ENCODE measurements at places on chromosomes 12 and 14.

- no peak for ATAC-seq
Observed at GRCh38 chr12:6959805-6960592, 8.8 kb downstream of the PTPN6 start.

DNA sequence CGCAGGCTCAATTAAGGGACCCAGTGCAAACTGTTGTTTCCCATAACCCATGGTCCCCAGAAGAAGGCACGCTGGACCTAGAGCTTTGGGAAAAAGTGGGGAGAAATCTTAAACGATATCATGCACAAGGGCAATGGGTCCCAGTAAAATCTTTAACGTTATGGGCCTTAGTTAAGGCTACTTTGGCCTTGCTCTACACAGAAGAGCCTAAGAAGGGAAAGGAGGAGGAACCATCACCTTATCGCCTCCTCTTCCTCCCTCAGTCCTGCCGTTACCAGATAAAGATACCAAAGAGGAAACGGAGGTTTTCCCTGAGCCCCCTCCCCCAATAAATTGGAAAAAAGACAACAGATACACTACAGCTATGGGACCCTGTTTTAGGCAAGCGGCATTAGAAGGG, 116.9 kb downstream of the PPHLN1 start:
- no peak for ATAC-seq

GRCh38 chr14:50018201-50018932, 98.0 kb downstream of the VCPKMT start:
- ATAC-seq = no peak

DNA sequence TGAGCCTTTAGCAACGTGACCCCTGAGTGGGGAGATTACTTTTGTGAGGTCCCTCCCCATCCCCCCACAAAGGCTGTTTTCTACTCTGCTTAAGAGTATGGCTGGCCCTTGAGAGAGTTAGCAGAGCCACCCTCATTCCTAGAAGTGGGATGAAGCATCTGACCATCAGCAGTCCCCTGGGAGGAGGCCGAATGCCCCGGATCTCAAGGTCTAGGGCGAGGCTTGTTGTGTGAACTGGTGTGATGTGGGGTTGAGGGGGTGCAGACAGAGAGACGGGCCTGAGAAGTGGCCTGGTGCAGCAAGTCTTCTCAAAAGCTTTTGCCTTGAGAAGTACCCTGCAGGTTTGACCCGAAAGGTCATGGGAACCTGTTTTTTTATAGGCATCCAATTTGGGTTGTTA, 153.0 kb upstream of the FKBP4 start:
- no peak for ATAC-seq

GRCh38 chr14:100078997-100079725, 13.9 kb downstream of the EVL start:
- peak; percentile 74 for ATAC-seq

DNA sequence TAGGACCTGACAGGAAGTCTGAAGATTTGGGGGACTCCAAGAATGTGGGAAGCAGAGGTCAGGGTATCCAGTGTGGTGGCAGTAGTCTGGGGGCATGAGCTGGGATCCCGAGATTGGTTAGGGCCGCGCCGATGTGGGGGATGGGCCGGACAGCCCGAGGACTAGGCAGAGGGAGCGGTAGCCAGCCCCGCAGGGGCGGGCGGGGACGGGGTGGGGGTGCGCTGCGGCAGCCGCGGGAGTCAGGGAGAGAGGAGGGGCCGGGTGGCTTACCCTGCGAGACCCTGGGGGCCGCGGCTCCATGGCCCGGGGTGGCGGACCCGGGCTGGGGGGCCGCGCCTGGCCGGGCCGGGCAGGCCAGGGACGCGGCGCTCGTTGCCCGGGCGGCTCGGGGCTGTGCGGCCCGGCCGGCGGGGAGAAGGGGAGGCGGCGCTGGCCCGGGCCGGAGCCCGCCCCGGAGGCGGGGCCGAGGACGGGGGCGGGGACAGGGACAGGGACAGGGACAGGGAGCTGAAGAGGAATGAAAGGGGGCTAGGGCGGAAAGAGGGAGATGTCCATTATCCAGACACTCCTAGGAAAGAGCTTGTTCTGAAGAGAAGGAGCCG, 5.6 kb downstream of the ZNF385A start:
- ATAC-seq = no peak

DNA sequence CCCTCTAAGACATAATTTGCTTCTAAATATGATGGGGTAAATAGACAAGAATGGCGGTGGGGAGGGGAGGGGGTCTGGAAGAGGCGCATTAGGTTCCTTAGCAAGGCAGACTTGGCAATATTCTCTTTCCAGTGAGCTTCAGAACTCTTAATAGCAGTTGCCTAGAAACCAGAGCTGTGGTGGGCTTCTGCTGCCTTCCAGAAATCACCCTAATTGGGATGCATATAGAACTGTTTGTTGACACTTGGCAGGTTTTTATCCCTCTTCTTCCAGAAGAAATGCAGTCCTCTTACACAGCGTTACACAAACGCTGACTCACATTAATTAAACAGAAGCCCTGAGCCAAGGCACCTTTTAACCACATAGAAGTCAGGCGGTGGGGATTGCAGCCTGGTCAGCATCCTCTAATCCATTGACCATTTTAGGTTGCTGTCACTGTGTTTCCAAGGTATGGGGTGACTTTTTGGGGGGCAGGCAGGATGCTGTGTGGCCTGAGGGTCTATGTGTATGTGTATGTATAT, 114.1 kb downstream of the CCDC60 start:
- ATAC-seq = no peak

GRCh38 chr12:40534828-40535227, 157.4 kb upstream of the CNTN1 start:
- no peak for ATAC-seq

- ATAC-seq = no peak
Observed at GRCh38 chr12:90897986-90898385, 57.0 kb downstream of the CCER1 start.

DNA sequence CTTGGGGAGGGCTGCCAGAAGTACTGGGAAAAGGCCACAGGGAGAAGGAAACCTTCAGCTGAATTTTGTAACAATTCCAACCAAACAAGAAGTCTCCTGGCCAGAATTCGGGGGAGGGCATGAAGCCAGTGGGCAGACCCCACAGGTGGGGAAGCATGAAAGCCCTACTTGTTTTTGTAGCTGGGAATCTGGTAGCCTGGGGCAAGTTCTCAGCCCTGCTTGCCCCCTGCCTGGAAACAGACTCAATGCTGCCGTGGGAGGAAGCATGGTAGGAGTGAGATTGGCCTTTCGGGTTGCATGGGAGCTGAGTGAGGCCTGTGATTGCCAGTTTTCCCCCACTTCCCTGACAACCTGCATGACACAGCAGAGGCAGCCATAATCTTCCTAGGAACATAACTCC, 259.2 kb upstream of the RMST start:
- no peak for ATAC-seq

GRCh38 chr12:110310763-110311162, 29.7 kb downstream of the ATP2A2 start:
- no peak for ATAC-seq

DNA sequence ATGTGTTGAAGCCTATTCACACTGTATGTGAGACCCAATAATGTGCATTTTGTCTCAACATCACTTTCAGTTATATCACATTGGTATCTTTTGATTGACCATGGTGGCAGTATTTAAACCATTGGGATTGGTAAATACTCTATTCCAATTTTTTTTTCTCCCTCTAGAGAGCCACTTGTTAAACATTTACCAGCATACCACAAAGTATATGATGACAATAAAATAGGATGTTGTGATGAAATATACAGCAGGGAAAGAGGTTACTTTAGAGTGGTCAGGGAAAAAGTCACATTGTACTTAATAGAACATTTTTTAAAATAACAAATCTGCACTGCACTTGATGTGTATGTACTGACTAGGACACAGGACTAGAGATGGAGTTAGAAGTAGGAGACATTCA, 5.6 kb upstream of the LIN7A start:
- no peak for ATAC-seq

DNA sequence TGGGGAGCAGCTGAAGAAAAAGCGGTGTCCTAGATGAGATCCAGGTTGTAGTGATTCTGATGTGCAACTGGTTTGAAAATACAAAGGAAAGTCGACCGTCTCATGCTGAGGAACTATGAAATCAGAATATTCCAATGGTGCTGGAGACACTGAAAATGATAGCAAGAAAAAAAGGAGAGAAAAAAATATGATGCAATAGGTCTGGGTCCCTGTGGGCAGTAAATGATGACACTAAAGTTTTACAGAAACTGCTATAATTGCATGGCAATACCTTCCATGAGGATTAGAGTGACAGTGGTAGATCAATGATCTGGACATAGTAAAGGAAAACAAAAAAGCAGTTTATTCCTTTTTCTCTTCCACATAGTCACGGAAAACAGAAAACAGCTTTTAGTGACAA, 2.3 kb downstream of the PYM1 start:
- no peak for ATAC-seq

GRCh38 chr12:3962631-3963483, 89.7 kb upstream of the PARP11 start:
- peak; percentile 88 for ATAC-seq

DNA sequence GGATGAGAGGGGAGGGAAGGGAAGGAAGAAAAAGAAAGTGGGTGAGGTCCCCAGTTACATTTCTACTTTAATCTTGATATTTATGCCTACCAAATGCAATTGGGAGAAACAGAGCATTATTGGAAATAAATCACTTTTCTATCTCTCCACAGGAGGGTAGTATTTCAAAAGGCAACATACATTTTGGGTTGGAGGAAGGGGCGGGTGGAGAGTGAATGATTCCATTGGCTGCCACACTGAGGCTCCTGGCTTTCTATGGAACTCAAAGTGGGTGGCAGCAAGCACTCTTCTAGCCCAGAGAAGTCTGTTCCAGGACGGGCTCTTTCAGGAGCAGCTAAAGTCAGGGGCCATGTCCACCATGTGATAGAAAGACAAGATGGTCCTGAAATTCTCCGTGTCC, 441.3 kb downstream of the DAD1 start:
- ATAC-seq = no peak

- ATAC-seq = no peak
Observed at GRCh38 chr14:77175843-77176242, 5.8 kb upstream of the TMEM63C start.

GRCh38 chr14:64444984-64445845, 20.1 kb upstream of the AKAP5 start:
- ATAC-seq = peak; percentile 95

DNA sequence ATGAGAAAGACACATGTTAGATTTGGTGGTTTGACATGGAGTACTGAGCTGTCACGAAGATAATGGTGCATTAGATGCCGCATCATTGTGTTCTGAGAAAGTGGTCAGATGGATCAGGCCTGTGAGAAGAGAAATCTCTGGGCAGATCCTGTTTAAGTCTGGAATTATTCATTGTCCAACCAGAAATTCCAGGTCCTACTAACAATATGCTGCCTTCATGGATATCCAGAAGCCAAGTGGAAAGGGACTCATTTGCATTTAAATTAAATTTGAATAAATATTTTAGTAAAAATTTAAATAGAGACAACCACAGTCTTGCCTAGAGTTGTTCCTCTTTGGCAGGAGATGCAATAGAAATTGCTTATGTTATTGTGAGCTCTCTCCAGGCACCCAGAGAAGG, 330.5 kb upstream of the TMEM132C start:
- no peak for ATAC-seq

- ATAC-seq = no peak
Observed at GRCh38 chr12:123078120-123078465, 72.8 kb downstream of the PITPNM2 start.

DNA sequence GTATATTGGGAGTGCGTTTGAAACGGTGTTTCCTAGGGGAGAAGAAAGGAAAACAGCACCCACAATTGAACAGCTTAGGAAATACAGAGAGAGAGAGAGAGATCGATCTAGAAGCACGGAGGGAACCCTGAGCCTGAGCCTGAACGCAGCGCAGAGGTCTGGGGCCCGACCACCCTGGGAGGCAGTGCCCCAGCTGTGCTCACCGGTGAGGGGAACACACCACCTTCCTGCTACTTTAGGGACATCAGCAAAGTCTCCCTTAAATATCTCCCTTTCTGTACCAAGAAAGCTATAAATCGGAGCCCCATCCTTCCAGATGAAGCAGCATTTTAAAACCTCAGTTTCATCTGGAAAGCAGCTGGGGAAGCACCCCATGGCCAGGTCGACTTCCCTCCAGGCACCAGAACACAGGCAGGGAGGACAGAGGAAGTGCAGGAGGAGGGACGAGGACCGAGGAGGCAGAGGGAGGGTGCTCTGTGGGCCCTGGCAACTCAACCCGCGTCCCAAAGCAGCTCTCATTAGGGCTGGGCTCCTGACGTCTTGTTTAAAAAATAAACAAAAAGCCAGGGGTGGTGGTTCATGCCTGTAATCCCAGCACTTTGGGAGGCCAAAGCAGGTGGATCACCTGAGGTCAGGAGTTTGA, 12.2 kb downstream of the RIMBP2 start:
- no peak for ATAC-seq

- no peak for ATAC-seq
Observed at GRCh38 chr14:19823178-19823577, 19.6 kb downstream of the OR4N2 start.

DNA sequence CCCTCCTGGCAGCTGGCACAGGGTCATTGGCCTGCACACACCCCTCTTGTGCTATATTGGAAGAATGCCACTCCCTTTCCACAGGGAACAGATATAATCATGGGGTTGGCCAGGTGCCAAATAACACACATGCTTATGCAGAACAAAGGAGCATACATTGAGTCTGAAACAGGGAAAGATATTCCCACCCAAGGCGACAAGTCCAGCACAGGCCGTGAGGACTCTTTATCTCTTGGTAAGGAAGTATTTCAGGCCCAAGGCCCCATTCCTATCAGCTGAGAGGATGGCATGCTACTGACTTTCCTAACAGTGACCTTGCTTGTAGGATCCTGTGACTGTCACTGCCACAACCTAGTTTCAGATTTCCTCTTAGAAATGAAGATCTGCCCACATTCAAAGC, 59.0 kb upstream of the STXBP6 start:
- no peak for ATAC-seq

GRCh38 chr12:482061-482460, 22.3 kb downstream of the B4GALNT3 start:
- no peak for ATAC-seq

- no peak for ATAC-seq
Observed at GRCh38 chr14:70832561-70833305, 23.4 kb upstream of the MAP3K9 start.

GRCh38 chr14:27367345-27367744, 769.5 kb upstream of the NOVA1 start:
- no peak for ATAC-seq

GRCh38 chr14:43786066-43786762, 720.9 kb downstream of the FSCB start:
- ATAC-seq = no peak

DNA sequence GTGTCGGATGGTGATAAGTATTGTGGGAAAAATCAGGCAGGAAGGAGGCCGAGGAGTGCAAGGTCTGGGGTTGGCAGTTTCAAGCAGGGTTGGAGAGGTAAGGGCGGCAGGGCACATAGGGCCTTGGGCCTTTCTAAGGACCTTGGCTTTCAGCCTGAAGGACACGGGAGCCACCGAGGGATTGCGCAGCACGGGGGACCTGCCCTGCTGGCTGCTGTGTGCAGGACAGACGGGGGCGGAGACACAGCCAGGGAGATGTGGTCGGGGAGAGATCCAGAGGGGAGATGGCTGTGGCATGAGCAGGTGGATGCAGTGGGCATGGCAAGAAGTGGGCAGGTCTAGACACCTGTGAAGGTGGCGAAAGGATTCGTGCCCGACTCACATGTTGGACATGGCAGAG, 14.7 kb downstream of the OTUB2 start:
- no peak for ATAC-seq

GRCh38 chr12:57456145-57456700, 1.1 kb downstream of the INHBE start:
- peak; percentile 26 for ATAC-seq

GRCh38 chr14:90184571-90185266, 71.6 kb upstream of the PSMC1 start:
- no peak for ATAC-seq

GRCh38 chr12:132305560-132305966, 23.8 kb downstream of the GALNT9 start:
- no peak for ATAC-seq

- ATAC-seq = no peak
Observed at GRCh38 chr14:57943038-57943437, 77.1 kb upstream of the SLC35F4 start.
